ENCODE measurements at places on chromosomes 11 and 22.

- no peak for DNase-seq
Observed at GRCh38 chr11:108551651-108552462, 41.7 kb downstream of the EXPH5 start.

DNA sequence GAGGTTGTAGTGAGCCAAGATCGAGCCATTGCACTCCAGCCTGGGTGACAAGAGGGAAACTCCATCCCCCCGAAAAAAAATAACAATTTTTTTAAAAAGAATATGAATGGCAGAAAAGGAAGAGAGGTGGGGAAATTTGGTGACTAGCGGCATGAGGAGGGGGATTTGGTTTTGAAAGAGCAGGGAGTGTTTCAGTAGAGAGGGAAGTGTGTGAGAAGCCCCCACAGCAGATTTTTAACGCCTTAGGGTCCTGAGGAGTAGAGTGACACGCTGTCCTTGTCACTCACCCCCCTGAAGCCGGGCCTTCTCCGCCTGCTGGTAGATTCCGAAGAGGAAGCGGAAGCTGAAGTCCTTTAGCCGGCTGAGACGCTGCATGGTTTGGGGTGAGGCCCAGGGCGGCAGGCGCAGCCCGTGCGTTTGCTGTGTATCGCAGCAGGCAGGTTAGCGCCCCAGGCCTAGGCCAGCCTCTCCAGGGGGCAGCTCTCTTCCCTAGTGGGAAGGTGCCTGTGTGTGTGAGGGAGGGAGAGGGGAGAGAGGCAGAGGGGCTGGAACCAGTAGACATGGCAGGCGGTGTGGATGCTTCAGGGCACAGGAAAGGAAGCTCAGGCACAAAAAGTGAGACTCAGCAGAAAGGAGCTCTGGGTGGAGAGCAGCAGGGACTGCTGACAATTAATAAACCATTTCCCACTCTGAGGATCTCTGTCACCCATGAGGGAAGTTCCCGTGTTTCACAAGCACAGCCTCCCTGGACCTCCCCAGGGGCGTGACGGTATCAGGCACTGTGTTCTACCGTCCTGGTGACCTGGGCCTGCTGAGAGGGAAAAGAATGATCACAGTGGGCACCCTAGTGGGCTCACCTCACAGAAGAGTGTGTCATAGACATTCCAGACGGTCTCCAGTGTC is 3.9 kb downstream of the ACP2 start:
- DNase-seq = no peak

GRCh38 chr11:3130269-3131071 is 34.6 kb downstream of the OSBPL5 start:
- no peak for DNase-seq

- DNase-seq = no peak
Observed at GRCh38 chr11:120883404-120884080, 140.4 kb upstream of the TBCEL start.

- DNase-seq = no peak
Observed at GRCh38 chr11:70825893-70826540, 426.4 kb downstream of the SHANK2 start.

DNA sequence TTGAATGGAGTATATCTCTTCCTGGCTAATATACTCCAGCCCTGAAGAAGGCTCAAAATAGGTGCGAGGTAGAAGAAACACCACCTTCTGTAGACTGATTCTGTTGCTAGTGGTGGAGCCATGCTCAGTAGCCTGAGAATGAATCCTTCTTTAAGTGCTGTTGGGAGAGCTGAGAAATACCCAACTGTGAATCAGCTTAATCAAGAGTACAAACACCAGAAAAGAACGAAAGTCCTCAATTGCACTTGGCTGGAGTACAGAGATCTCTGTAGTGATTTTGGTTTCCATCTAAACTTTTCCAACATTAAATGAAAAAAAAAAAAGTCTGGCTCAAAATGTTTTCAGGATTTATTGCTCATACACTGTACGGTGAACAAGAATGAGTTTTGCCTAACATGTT is 619.1 kb downstream of the METTL15 start:
- DNase-seq = no peak

GRCh38 chr11:63603180-63603518 is 11.1 kb downstream of the PLAAT3 start:
- no peak for DNase-seq

- no peak for DNase-seq
Observed at GRCh38 chr11:14722496-14722895, 78.9 kb downstream of the PDE3B start.

DNA sequence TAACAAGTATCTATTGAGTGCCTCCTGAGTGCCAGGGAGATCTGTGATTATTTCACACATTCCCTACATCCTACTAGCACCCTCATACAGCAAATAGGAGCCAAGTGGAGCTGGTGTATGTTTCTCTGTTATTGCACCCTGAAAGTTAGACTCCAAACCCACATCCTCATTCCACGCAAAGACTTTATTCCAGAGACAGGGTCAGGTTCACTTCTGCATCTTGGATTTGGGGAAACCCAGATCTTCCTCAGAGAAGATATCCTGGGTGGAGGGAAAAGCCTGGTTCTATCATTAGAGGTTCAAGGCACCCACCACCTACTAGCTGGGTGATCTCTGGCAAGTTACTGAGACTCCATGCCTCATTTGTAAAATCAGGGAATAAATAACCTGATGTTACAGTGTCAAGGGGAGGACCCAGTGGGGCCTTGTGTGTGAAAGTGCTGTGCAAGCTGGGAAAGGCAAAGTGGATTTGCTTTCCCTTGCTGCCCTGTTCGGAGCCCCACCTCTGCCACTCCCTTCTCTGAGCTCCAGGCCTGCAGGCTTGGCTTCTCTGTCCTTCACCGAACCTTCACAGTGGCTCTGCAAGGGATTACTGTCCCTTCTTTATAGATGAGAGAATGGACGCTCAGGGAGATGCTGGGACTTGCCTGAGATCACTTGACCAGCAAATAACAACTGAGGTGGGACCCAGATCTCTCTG is 991 bp upstream of the SLCO2B1 start:
- no peak for DNase-seq

DNA sequence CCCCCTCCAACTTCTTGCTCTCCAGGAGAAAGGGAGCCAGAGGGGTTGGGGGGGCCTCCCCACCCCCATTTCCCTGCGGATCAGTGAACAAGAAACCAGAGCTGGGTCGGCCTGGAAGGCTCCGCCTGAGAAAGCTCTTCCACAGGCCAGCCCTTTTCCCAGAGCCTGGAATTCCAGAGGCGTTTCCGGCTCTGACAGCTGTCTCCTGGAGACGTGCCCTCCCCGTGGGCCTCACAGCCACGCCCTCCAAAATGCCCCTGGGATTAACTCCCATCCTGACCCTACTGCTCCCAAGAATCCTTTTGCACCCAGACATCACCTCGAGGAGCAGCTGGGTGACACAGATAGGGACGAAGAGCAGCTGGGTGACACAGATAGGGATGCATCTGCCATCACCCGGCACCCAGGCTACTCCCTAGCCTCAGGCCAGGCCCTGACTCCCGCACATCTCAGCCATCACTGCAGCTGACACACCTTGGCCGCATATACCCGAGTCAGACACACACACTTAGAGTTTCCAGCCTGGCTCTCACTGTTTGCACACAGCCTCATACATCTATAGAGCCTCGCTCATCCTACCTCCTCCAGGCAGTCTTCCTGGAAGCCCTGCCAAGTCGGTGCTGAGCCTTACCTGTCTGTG is 7.6 kb upstream of the CDC42EP1 start:
- no peak for DNase-seq

- DNase-seq = no peak
Observed at GRCh38 chr11:66042996-66043906, 5.7 kb downstream of the GAL3ST3 start.

DNA sequence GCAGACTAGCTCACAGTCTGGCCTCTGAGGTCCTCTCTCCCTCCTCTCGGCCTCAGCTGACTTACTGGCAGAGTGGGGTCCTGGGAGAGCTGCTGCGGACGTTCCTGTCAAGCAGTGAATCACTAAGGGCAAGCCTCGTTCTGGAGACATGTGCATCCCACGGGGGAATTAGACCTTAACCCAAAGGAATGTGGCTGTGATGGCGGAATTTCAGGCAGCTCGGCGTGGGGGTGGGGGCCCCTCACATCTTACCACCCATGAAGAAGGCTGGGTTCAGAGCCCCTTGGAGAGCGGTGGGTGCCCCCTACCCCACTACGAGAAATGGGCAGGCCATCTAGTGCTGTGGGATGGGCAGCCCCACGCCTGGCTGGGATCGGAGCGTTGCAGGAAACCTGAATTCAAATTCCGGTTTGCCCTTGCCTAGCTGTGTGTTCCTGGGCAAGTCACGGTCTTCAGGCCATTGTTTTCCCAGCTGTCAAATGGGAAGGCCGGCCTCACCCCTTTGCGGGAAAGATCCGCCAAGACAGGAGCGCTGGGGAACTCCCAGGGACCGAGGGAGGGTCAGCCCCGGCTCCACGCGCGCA is 554 bp downstream of the LRRC32 start:
- DNase-seq = no peak

DNA sequence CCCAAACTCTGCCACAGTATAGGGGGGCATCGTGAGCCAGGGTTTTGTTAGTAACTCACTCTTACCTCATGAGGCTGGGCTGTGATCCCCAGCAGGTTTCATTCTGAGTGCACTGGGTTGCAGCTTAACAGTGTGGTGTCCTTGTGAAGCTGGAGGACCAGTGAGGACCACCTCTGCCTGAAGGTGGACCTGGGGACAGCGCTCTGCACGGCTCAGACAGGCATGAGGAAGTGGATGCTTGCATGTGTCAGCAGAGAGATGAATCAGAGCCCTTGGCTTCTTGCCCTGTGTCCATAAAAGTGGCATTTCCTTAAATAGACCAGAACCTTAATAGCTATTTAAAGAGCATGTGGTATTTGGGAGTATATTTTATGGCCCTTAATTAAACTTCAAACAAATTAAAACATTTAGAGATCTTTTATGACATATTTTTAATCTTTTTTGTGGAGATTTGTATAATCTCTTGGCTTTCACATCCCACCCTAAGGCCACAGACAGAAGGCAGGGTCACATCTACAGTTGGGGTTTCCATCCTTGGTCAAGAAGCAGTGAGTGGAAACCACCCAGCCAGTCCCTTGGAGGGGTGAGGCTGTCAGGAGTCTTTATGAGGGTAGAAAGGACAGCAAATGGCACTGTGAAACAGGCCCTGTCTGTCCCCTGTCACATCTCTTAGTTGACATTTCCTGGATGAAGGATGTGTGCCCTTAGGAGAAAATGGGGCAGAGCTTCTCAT is 24.8 kb upstream of the ADORA2A start:
- DNase-seq = peak; percentile 28

DNA sequence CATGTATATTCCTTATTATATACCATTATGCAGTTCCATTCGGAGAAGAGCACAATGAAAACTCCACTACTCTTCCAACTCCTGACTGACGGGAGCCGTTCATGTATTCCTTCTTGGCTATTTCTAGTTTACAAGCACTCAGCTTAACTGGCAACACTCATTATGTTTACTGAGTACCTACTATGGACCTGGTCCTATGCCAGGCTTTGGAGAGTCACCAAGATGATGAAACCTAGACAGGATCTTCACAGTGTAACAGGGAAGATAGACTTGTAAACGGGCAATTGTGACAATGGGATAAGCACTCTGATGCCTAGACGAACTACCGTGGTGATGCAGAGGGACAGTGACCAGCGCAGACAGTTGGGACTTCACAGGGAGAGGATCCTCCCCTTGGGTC is 22.3 kb upstream of the ST3GAL4 start:
- no peak for DNase-seq

- DNase-seq = no peak
Observed at GRCh38 chr11:65496304-65497140, 2.3 kb upstream of the MALAT1 start.

GRCh38 chr11:119404872-119405271 is 18.1 kb downstream of the THY1 start:
- no peak for DNase-seq

GRCh38 chr22:42792909-42793847 is 63.9 kb downstream of the ARFGAP3 start:
- DNase-seq = no peak

- no peak for DNase-seq
Observed at GRCh38 chr11:117251506-117251905, 19.0 kb downstream of the RNF214 start.

DNA sequence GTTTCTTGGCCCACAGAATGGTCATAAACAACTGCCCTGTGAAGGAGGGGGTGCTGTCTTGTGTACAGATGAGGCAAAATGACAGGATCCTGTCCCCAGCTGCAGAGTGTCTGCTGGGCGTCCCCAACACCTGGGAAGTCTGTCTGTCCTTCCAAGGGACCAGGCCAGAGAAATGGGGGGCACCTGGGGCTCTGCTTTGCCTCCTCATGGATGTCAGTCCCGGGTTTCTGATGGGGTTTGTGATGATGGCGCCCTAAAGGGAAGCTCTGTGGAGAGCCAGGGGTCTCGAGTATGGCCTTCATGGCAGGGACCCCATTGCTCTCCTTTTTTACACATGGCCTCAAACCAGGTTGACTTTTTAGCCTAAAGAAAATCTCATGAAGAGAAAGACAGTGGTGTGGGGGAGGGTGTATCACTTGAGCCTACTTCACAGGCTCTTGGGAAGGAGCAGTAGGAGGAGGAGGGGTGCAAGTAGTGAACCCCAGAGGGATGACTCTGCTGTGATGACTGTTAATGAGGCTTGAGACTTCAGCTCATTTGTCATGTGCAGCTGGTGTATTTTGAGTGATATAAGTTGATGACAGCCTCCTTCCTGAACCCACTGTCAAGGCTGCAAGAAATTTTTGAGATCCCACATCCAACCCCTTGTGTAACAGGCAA is 40.6 kb upstream of the TUB start:
- no peak for DNase-seq

DNA sequence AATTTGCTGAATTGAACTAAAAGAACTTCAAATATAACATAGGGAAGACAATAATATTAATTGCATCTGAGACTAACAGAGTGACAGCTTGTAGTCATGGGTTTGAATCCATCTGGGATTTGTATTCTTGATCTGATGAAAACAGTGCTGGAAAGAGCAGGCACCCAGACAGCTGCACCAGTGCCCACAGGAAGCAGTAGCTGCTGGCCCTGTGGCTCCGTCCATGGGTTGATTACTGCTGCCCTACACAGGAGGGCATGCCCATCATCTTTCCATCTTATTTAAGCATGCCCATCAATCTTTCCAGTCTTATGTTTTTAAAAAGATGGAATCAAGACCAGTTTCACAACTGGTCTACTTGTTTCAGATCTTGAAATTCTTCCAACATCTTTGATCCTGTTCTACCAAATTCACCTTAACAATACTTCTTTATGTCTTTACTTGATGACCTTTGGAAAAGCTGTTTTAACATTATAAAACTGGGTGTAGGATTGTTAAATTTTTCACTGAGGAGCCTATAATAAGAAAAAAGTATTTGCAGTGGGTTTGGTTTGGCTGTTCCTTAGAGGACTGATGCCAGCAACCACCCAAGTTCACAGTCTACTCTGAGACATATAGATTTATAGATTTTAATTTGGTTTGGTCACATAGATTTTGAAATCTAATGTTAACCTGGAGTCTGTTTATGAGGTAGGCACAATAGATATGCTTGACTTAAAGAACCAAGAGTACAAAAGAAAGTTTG is 761 bp upstream of the NXPE4 start:
- DNase-seq = no peak
